ENCODE measurements at places on chromosomes 1 and 21.
A peak's percentile ranks its signal among the peaks of the same experiment; 100 is the strongest.

- DNase-seq: no peak
These were observed 54.6 kb downstream of the RAP1GAP start for GRCh38 chr1:21614419-21615115.

DNA sequence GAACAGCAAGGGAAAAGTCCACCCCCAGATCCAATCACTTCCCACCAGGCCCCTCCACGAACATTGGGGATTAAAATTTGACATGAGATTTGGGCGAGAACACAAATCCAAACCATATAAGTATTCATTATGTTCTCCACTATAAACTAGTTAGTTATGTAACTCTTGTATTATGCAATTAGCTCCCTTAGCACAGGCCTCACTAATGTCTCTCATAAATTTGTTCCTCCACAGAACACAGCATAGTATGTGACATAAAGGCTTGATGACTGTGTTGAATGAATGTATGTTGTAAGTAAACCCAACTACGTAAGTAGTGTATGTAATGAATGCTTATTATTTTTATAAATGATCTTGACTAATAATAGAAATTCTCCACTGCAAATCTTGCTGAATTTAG is 223.3 kb upstream of the ZRANB2 start:
- no peak for DNase-seq

DNA sequence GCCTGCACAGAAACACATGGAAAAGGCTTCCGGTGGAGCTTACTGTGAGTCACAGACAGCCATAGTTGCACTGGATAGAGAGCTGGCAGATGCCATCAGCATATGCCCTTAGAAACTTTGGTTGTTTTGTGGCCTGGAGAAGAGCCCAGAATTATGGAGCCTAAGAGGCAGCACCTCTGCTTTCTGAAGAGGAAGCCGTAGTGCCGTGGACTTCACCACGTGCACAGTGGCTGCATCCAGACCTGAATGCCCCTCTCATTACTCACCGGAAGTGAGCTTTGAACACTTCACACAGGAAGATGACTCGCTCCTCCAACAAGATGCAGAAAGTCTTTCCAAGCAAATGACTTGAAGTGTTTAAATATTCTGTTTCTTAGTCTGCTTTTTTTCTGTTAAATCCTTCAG is 28.4 kb downstream of the JUN start:
- DNase-seq: peak; percentile 100

- peak; percentile 88 for DNase-seq
These were observed 1.1 kb downstream of the SERTAD4 start for GRCh38 chr1:210233495-210234328.

DNA sequence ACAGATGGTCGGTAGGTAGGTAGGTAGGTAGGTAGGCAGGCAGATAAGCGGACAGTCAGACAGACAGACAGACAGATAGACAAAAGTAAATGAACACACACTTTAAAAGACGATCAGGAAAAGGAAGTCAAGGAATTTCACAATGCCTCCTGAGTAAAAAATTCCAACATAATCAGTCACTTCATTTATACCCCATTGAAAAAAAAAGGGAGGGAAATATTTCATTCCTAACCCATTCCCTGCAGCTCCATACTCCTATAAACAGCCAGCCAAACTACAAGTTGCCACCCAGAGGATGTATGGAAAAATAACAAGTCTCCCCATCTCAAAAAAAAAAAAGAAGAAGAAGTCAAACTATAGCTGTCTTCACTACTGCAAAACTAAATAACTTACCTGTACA is 43.4 kb downstream of the ZZZ3 start:
- peak; percentile 89 for DNase-seq

GRCh38 chr1:187817782-187818181 is 989.0 kb downstream of the PLA2G4A start:
- no peak for DNase-seq

Data from ELR (cell line).